NCI-H1417 treated with DMSO at 0.1 percent for 48 hours (cell line): ENCODE measurements at places on chromosomes 6 and 20.

DNA sequence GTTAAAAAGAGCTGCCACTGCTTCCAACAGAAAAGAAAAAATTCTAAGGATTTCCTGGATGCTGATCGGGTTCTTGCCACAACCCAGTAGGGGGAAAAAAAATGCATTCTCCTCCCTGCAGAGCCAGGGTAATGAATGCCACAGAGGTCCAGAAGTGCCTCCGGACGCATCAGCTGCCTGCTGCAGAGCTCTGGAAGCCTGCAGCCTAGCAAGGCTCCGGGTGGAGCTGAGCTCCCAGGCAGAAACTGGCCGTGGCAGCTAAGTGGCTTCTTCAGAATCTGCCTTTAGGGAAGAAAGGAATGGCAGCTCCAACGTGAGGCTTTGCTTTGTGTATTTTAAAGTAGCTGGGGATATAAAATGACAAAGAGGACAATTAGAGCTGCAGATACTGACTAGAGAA is 155.0 kb downstream of the CFAP61 start:
- no peak for DNase-seq

DNA sequence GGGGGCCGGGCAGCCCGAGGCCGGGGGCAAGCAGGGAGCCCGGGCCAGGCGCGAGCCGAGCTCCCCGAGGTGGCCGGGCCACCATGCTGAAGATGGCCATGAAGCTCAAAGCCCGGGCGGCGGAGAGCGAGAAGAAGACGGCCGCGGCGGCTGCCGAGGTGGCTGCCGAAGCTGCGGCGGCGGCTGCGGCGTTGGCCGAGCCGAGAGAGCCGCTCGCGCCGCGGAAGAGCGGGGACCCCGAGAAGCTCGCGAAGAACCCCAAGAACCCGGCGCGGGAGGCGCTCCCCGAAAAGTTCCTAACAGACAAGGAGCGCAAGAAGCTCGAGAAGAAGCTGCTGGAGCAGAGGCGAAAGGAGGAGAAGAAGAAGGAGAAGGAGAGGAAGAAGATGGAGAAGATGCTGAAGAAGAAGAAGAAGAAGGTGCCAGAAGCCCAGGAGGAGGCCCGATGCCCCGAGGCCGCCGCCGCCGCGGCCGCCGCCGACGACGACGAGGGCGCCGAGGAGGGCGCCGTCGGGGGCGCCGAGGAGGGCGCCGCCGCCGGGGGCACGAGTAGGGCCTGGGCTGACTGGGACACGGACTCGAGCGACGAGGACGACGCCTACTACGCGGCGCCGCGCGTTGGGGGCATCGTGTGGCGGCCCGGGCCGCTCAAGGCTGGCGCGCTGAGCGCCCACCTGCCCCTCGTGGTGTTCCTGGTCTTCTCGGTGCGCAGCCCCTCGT is 37.4 kb downstream of the GNAS start:
- DNase-seq = no peak

- DNase-seq = no peak
Measured at GRCh38 chr6:106114492-106114891, 28.4 kb downstream of the PRDM1 start.

DNA sequence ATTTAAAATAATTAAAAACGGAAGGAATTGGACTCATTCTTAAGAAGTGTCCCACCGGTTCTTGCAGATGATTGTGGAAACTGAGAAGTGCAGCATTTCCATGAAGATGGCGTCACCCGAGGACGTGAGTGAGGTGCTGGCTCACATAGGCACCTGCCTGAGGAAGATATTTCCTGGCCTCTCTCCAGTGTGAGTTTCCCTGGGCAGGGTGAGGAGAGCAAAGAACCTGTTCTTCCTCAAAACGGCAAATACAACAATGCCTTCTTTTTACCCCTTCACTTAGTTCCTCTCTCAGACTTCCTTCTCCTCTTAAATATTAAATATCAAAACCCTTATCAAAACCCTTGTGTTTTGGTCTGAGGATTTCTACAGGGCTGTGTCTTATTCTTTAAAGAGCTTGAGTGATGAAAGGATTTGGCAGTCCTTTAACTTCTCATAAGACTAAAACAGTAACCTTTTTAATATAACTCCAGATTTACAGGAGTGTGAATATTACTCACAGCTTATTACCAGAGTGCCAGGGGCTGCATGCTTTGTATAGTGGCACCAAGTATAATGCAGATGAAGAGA is 156.3 kb downstream of the CARMIL1 start:
- no peak for DNase-seq

DNA sequence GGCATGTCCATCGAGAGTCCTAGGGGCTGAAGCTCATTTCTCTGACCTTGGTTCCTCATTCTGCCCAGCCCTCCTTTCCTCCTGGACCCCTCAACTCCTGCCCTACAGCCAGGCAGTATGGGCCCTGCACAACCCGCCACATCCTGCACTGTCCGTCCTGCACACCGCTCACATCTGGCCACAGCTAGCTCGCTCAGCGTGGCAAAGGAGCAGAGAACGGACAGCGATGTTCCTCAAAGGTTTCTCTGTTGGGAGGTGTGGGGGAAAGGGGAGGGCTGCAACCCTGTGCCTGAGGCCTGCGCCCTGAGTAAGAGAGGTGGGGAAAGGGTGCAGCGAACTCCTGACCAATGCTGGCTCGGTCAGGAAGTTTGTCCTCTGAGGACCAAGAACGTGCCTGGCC is 90.1 kb downstream of the PXDC1 start:
- DNase-seq = no peak

DNA sequence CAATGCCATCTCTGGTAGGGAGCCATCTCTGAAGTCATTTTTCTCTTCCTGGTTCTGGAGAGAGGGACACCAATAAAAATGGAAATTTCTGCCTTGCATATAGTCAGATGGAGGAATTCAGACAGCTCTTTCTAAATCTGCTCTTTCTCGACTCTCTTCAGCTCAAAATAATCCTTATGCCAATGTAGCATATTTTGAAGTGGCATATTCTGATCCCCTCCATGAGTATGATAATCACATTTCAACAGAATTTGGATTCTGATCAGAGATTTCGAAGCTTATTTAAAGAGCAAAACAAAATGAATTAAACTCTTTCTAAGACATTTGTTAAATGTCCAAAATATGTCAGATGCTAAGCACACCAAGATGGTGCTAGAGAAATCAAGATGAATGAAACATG is 267.1 kb upstream of the BTBD3 start:
- no peak for DNase-seq

DNA sequence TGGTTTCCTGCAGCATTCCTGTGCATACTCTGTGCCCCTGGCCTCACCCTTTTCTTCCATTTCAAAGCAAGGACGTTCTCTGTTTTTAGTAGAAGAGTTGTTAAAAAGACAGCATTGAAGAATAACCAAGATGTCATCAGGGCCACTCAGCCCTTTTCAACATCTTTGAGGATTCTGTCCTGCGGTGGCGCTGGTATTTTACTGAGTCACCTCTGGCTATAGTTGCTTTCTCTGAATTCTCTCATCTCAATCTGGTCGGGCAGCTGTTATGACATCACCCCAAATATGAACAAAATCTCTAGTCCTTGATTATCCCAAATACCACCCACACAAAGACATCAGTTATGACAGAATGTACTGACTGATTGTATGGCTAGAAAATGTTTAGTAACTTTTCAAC is 204.2 kb downstream of the GRIK2 start:
- DNase-seq = no peak

DNA sequence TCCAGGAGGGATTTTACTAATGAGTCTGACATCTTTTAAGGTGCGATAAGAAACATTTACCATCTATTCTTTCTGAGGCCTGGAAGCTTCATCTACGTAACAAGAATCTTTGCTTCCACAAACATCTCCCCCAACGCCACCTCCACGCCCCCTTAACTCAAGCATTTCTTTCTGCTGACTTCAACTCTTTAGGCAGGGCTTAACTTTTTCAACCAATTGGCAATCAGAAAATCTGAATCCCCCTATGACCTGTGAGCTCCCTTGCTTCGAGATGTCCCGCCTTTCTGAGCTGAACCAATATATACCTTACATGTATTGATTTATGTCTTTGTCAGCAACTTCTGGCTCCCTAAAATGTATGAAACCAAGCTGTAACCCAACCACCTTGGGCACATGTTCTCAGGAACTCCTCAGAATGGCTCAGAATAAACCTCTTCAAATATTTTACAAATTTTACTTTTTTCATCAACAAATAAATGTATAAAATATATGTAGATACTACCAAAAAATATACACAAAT is 11.5 kb downstream of the OR2H2 start:
- DNase-seq = no peak

DNA sequence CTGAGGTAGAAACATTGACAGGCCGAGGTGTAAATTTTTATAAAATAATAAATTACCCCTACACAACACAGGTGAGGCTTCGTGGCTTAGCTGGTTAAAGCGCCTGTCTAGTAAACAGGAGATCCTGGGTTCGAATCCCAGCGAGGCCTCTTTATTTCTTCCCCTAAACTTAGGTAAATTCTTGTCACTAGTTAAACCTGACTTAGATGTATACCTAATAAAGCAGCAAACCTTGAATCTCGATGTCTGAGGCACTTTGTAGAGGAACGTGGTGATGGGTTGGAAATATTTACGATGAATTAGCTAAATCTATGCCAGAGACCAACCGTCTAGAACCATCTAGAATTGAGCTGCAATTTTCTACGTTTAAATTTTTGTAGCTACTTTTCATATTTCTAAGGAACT is 185.6 kb downstream of the OR2B2 start:
- DNase-seq = no peak

DNA sequence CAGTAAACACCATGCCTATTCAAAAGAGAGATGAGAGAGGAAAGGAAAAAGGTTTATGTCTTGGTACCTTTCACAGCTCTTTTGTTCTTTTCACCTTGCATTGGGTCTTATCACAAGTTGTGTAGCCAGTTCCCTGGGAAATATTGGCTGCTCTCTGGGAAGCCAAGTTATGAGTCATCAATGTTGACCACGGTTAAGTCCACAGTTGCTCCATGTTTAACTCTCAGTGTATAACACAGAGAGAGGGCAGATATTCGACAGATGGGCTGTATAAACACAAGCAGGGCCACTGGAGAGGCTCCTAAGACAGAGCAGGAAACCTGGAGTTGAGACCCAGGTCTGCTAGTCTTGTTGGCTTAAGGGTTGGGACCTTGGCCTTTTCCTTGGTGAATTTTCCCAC is 718.6 kb downstream of the QKI start:
- no peak for DNase-seq

GRCh38 chr6:130872250-130873095 is 45.3 kb downstream of the SMLR1 start:
- peak; percentile 26 for DNase-seq

GRCh38 chr6:391559-392440 is at the start of gene IRF4:
Gene IRF4 (plus strand): TSS chr6:391752. CDS start chr6:393153, 1,401 bp downstream.
- no peak for DNase-seq

GRCh38 chr6:98775205-98775604 is 59.2 kb upstream of the POU3F2 start:
- no peak for DNase-seq

DNA sequence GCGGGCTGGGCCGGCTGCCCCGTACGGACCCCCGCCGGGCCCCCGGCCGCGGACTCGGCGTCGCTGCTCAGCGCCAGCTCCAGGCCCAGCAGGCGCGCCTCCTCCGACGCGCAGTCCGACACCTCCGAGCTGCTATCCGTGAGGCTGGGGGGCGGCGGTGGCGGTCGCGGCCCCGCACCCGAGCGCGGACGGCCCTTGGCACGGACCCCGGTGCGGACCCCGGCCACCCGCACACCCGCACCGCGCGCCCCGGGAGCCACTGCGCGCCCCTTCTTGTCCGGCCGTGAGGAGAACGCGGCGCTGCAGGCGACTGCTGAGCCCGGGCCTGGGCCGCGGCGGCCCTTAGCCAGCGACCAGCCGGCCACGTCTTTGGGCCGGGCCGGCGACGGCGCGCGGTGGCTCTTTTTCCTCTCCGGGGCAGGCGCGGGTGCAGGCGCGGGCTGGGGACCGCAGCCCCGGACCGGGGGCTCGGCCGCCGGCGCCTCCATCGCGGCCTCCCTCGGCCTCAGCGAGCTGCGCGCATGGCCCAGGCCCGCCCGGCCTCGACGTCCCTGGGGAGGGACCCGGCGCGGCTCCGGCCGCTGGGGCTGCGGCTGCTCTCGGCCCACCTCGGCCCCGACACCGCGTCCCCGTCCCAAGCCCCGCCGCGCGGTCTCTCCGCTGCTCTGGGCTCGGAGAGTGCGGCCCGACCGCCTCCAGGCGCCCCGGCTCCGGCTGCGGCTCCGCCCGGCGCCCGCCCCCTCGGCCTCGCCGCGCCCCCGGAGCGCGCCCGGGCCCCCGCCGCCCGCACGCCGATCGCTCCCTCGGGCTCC is 12.9 kb upstream of the TLDC2 start:
- no peak for DNase-seq

DNA sequence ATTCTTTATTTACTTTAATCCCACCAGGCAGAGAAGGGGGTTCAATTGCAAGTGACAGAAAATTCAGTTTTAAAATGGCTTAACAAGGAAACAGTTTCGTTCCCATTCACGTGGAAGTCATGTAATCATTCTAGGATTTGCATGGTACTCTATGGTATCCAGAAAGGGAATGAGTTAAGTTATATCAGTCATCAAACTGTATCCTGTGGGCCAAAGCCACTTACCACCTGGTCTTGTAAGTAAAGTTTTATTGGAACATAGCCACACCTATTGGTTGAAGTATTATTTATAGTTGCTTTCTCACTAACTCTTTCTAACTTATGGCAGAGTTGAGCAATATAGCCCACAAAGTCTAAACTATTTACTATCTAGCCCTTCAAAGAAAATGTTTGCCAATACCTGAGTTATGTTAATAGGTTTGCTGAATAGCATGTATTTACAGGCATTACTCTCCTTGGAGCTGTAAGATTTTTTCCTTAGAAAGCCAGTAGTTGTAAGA is 10.2 kb upstream of the MMS22L start:
- no peak for DNase-seq

- no peak for DNase-seq
Measured at GRCh38 chr20:18288749-18289267, 481 bp downstream of the ZNF133 start.

DNA sequence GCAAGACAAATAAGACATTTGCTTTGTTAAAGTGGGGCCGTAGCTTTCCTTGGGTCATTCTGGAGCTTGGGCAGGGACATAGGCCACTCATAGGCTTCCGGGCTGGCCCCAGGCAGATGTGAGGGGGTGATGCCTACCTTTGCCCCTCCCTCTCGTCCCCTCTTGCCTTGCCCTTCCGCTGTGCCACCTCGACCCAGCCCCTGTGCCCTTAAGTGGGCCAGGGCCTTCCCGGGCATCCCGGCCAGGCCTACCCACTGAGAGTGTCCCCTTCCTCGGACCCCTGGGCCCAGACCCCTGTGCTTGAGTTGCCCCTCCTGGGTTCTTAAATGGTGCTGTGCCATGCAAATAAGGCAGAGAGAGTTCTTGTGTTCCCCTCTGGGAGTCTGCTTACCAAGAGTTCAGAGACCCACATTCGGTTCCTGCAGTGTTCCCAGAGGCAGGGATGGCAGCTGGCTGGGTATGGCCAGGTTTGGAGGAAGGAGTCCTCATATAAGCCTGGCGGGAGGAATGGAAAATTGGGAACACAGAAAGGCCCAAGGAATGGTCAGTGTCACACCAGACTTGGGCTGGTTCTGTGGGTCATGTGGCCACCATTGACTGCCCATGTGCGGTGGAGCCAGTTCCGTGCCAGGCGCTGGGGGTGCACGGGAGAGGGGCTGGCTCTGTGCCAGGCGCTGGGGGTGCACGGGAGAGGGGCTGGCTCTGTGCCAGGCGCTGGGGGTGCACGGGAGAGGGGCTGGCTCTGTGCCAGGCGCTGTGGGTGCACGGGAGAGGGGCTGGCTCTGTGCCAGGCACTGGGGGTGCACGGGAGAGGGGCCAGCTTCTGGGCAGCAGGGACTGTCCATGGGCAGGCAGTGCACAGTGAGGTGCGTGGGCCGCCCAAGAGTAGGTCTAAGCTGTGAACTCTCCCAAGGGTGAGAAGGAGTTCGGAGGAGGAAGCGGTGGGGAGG is 173.5 kb upstream of the SNX9 start:
- peak; percentile 28 for DNase-seq

- no peak for DNase-seq
Measured at GRCh38 chr6:169082093-169082492, 171.6 kb downstream of the THBS2 start.
